ENCODE measurements at places on chromosomes 13 and 19.

DNA sequence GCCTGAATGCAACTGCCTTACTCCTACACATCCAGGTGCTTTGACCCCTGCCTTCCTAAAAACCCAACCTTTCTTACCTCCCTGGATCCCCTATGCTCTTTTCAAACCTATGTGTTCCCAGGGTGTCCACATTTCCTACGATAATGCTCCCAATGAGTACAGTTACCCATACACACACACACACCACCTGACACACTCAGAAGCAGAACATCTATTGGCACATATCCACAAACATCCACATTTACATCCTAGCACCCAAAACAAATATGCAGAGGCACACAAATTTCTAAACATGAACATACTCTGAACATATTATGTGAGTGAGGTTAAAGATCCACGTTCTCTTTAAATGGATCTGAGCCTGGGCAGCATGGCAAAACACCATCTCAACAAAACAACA is 22.4 kb upstream of the PLAUR start:
- no peak for DNase-seq

DNA sequence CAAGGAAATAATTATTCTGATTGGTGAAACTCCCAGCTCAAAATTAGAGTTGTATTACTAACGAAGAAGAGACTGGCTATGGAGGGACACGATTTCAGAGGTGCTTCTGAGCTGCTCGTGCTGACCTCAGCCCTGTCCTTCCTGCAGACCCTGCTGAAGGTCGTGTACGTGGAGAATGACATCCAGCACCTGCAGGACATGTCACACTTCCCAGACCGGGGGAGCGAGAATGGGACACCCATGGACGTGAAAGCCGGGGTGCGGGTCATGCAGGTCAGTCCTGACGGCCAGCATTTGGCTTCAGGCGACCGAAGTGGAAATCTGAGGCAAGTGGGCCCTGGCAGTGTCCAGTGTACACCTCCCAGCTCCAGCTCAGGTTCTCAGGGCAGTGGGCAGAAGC is 28.0 kb upstream of the OVOL3 start:
- DNase-seq, result no peak

- DNase-seq, result no peak
Measured at GRCh38 chr19:55650126-55650557, 2.1 kb downstream of the CCDC106 start.

DNA sequence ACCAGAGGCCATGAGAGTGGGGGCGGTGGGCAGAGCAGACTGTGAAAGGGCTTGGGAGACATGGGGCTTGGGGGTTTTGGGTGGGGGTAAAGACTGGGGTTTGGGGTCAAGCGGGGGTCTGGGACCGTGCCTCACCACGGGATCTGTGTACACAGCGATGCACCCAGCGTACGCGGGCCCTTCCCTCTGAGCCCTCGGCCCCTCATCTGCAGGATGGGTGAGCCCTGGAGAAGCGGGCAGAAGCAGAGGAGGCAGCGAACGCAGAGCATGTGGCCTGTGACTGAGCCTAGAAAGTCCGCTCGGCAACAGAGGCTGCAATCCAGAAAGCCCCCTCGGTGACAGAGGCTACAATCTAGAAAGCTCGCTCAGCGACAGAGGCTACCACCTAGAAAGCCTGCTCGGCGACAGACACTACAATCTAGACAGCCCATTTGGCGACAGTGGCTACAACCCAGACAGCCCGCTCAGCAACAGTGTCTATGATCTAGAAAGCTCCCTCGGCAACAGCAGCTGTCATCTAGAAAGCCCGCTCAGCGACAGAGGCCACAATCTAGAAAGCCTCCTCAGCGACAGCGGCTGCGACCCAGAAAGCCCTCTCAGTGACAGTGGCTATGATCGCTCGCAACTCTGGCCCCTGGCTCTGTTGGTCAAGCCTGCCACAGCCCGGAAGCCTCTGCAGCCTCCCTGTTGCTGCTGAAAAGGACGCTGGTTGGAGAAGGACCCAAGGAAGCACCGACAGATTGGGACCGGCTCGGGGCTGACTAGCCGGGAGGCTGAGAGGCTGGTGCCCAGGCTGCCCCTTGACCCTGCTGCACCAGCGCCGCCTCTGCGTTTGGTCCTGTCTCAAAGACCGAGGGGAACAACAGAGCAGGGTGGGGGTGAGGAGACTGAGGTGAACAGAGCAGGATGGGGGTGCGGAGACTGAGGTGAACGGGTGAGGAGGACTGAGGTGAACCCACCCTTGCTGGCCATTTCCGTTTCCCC is 68.6 kb downstream of the SPACA7 start:
- no peak for DNase-seq

- no peak for DNase-seq
Measured at GRCh38 chr13:76163761-76164160, 527.6 kb downstream of the LMO7 start.

DNA sequence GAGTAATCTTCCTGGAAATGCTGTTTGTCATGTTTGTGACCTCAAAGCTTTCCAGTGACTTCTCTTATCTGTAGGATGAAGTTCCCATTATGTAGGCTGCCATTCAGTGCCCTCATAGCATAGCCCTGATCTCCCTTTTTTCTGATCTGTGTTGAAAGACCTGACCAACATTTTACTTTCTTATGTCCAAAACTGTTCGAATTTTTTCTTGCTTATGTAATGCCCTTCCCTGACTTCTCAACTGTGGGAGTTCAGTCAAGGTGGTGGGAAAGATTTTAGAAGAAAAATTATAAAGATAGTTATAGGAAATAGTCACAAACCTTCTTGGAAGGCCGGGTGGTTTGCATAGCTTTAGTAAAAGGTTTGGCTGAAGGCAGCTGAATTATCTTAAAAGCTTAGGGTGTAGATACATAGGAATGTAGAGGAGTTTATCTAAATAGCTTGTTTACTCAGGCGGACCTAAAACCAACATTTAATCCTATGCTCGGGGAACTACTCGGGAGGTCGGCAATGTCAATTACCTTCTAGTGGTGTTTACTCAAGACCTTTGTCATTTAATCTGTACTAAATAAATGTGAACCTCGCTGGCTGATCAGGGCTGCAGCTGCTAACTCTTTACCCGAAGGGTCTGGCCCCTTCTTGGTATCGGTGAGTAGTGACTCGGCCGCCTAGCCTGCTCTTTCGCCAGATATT is 44.3 kb downstream of the PSG3 start:
- DNase-seq, result no peak

DNA sequence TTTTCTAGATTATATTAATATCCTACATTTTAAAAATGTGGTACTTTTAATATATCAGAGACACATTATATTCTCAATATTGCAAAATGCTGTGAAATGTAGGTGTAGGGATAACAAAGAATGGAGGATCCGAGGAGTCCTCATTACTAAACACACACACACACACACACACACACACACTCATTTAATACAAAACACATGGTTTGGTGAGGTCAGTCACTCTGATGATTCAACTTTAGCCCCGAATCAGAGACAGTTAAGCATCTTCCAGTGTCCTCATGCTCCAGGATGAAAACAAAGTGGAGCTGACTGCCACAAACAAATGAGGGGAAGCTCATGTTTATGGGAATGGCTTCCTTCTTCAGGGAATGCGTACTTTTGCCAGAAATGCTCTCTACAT is 147.5 kb downstream of the CYSLTR2 start:
- no peak for DNase-seq

- DNase-seq, result no peak
Measured at GRCh38 chr13:45838171-45838745, 13.3 kb downstream of the SIAH3 start.

GRCh38 chr19:18102916-18103542 is 5.5 kb downstream of the MAST3 start:
- no peak for DNase-seq

- no peak for DNase-seq
Measured at GRCh38 chr13:39385154-39385553, 217.8 kb downstream of the LHFPL6 start.

GRCh38 chr19:9535934-9536333 is 2.5 kb downstream of the ZNF426 start:
- DNase-seq, result no peak

GRCh38 chr13:43023289-43023963 is at the start of gene DNAJC15:
Gene DNAJC15, plus strand, starts transcription at chr13:43023586. Its CDS starts 41 bp downstream, at chr13:43023627.
- peak; percentile 95 for DNase-seq

All from activated CD4-positive, alpha-beta T cell treated with anti-CD3 and anti-CD28 coated beads, Interleukin-2, amount 10 ng/mL, durations not matched to agents 24 days and 14 days (primary cell).